ENCODE measurements at places on chromosomes 6 and 20. TPM values are rescaled to one million over a fixed set of nuclear protein-coding genes. Genes with fewer than 3 reads are reported as not detected.

The ANKRD66 gene
- not detected for total RNA-seq

The SLC22A7 gene
- not detected for total RNA-seq

The UBE2C gene
- total RNA-seq: 0.91 TPM

The TREM1 gene
- 0.52 TPM for total RNA-seq

The TNNC2 gene
- 0.33 TPM for total RNA-seq

The BIRC7 gene
- total RNA-seq: 0.27 TPM

The NOTCH4 gene
- 23.0 TPM for total RNA-seq

The KCNB1 gene
- total RNA-seq: 0.77 TPM

The RNGTT gene
- total RNA-seq: 9.1 TPM

The ARFGEF2 gene
- total RNA-seq: 45.1 TPM

The ID1 gene
- total RNA-seq: 91.5 TPM

The PCK1 gene
- total RNA-seq: 0.25 TPM

The TUBB1 gene
- total RNA-seq: 0.30 TPM

The FNDC11 gene
- total RNA-seq: 0.14 TPM

The GCNT2 gene
- 49.0 TPM for total RNA-seq

The RRAGD gene
- 123 TPM for total RNA-seq

The CALHM6 gene
- 1.7 TPM for total RNA-seq

The ABHD16B gene
- total RNA-seq: not detected

The RAET1L gene
- not detected for total RNA-seq

The METTL24 gene
- 1.2 TPM for total RNA-seq

The BPIFB1 gene
- not detected for total RNA-seq

Measured in left ventricle myocardium inferior (tissue), 1 donor.